Stimulated activated CD4-positive, alpha-beta T cell treated with anti-CD3 and anti-CD28 coated beads, Interleukin-15, amount 100 ng/mL, for 1 hour (primary cell): ENCODE measurements at places on chromosomes 4 and X.

DNA sequence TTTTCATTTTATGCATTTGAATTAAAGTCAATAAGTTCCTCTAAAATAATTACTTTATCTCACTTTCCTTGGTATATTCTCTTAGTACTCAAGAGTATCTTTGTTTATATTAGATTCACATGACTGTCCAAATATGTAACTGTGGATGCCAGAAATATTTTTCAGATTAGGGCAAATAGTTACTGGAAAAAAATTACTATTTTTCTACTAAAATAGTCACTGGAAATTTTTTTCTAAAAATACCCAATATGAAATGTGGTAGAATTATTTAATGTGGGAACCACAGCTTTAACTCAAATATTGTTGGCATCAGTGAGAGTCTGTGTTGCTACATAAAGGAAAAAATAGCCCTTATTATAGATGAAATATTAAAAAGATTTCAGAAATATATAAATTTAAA lies 70.4 kb upstream of the NMU start:
- DNase-seq = no peak

DNA sequence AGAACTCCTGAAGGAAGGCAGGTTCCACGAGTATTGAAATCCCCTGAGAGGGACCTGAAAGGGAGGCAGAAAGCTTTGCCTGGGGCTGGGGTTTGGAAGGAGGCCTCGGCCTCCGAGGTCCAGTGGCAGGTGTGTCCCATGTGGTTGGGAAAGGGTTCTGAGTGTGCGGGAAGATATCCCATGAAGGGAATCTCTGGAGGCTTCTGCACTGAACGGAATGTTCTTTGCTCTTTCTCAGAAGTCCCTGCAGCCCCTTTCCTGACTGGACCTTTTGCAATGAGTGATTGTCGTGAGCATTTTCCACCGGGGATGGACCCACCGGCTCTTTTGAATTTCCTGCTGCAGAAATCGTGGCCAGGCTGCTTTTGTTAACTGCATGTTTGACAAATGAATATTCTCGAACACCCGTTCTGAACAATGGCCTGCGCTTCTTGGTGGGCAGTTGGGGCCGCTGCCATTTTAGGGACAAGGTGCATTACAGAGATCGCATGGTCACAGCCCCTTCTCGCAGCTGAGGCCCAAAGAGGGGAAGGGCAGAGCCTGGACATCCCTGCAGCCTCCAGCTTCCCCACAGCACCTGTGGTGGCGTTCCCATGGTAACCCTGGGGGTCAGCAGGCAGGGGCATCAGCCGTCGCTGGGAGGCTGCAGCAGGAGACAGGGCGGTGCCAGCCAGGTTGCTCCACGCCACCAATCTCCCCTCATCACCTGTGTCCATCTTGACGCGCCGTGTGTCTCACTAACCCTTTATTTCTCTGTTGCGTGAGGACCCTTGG lies 18.3 kb upstream of the HTRA3 start:
- DNase-seq = no peak

DNA sequence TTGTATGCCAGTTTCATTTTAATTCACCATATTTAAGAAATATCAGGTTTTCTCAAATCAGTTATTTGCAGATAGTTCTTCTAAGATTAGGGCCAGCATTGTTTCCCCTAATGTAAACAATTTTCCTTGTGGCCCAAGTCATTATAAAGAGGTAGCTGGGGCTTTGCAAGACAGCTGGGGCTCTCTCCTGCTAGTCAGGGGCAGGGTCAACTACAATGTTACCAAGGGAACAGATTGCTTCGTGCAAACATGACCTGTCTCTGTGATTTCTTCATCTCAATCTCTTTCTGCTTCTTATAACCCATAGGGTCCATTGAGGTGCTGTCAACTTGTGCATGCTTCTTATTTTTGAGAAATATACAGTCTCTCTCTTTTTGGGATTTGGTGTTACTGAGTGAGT lies 12.1 kb downstream of the ARMCX6 start:
- no peak for DNase-seq

GRCh38 chr4:76628251-76628650 lies 193.2 kb downstream of the SHROOM3 start:
- DNase-seq = no peak

- no peak for DNase-seq
Measured at GRCh38 chr4:152509595-152510225, 26.2 kb downstream of the FBXW7 start.

GRCh38 chr4:53748328-53748772 lies 157.1 kb upstream of the LNX1 start:
- DNase-seq = no peak

DNA sequence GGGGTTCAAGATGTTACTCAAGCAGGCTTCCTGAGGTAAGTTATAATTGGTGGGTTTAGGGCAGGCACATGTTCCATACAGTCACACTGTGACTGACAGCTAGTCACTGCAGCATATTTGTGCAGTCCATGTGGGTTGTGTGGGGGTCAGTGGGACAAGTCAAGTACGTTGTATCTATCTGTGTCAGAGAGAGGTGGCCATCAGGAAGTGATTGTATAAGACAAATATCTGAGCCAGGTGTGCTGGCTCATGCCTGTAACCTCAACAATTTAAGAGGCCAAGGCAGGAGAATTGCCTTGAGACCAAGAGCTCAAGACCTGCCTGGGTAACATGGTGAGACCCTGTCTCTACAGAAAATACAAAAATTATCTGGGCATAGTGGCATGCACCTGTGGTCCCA lies 509.3 kb downstream of the CENPC start:
- DNase-seq = no peak

DNA sequence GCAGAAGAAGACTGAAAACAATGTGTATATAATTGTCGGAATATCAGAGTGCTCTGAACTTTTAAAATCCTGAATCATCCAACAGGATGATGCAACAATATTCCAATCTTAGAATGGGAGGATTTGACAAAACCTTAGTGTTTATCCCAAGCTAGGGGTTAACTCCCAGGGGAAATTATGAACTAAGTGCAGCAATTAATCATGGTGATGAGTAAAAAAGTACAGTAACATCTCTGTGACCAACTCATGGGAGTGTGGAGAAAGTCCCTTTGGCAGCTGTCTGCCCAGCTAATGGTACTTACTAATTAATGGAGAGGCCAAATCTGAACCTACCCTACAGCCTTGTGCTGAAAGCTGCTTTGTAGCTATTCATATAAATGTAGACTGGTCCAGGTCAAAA lies 257.6 kb upstream of the DDX53 start:
- no peak for DNase-seq

DNA sequence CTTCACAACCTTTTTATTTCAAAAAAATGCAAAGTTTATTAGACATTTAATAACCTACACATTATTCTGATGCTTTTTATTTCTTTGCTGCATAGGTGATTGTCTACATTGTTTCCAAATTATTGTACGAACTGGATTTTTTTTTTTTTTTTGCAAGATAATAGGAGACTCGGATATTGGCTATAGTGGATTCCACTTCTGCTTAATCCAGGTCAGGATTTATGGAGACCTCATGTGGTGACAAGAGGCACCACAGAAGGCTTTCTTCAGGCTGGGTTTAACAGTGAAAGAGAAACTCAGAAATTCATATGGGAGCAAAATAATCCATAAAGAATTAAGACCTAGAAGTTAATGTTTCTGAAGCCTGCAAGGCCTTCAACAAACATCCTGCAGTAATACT lies 2.4 kb upstream of the SLIT2 start:
- no peak for DNase-seq

GRCh38 chr4:98802770-98803198 lies 126.1 kb downstream of the EIF4E start:
- DNase-seq = no peak

GRCh38 chr4:1240721-1241465 lies 8.0 kb downstream of the CTBP1 start:
- DNase-seq = no peak

DNA sequence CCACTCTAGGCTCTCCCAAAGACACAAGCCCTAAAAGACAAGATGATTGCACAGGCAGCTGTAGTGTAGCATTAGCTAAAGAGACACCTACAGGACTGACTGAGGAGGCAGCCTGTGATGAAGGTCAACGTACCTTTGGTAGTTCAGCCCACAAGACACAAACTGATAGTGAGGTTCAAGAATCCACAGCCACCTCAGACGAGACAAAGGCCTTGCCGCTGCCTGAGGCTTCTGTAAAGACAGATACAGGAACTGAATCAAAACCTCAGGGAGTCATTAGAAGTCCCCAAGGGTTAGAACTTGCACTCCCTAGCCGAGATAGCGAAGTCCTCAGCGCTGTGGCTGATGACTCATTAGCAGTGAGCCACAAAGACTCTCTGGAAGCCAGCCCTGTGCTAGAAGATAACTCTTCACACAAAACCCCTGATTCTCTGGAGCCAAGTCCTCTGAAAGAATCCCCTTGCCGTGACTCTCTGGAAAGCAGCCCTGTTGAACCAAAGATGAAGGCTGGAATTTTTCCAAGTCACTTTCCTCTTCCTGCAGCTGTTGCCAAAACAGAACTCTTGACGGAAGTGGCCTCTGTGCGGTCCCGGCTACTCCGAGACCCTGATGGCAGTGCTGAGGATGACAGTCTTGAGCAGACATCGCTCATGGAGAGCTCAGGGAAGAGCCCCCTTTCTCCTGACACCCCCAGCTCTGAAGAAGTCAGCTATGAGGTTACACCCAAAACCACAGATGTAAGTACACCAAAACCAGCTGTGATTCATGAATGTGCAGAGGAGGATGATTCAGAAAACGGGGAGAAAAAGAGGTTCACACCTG lies 306.3 kb downstream of the ANK2 start:
- DNase-seq = peak; percentile 35

GRCh38 chrX:110836982-110837381 lies 41.4 kb upstream of the CHRDL1 start:
- no peak for DNase-seq

DNA sequence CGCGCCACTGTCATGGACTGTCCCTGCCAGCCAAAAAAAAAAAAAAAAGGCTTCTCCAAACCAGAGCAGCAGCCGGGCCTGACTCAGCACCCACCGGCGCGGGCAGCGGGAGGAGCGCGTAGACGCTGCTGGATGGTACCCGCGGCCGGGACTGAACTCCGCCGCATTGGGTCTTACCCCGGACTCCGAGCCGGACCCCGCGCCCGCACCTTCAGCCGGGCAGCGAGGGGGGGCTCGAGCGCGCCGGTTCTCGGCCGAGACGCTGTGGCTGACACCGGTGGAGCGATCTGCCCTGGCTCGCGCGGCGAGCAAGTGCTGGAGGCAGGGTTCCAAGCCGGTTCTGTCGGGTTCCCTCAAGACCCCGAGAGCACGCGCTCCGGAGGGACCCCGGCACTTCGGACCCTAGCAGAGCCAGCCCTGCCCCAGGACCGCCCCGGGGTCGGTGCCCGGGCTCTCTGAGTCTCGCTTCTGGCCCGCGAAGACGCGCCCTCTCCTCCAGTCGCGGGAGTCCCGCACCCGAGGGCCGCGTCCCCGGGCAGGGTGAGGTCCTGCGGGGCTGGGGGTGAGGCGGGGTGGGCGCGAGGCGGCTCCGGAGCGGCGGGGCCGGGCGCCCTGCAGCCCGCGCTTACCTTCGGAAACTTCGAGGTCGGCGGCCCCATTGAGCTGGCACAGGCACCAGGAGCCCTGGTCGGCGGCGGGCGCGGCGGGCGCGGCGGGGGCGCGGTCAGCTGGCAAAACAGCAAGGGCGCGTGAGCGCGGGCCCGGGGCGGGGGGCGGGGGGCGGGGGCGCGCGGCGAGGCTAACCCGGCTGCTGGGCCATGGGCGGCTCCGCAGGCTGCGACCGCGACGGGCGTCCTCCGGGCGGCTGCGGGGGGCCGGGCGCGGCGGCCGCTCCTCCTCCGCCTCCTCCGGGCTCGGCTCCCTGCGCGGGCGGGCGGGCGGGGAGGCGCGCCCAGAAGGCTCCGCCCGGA lies 11.8 kb upstream of the MAN2B2 start:
- DNase-seq = no peak

DNA sequence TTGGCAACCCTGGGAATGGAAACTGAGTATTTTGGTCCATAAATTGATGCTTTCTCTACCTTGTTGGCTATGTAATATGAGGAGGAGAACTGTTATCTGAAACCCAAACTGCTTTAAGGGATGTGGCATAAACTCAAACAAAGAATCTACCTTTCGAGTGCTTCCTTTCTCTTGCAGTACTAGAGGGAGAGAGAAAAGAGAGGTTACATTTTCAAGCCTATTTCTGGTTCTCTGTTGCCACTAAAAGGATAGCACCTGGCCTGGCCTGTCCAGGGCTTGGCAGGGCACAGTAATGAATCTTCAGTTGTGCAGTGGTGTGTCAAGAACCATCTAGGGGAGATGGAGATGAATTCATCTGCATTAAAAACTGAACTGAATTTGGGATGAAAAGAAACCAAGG lies 308.6 kb downstream of the PTTG2 start:
- DNase-seq = no peak

GRCh38 chr4:1348014-1348513 lies 1.1 kb downstream of the UVSSA start:
- no peak for DNase-seq

GRCh38 chr4:54662901-54663585 lies 5.3 kb downstream of the KIT start:
- DNase-seq = no peak

DNA sequence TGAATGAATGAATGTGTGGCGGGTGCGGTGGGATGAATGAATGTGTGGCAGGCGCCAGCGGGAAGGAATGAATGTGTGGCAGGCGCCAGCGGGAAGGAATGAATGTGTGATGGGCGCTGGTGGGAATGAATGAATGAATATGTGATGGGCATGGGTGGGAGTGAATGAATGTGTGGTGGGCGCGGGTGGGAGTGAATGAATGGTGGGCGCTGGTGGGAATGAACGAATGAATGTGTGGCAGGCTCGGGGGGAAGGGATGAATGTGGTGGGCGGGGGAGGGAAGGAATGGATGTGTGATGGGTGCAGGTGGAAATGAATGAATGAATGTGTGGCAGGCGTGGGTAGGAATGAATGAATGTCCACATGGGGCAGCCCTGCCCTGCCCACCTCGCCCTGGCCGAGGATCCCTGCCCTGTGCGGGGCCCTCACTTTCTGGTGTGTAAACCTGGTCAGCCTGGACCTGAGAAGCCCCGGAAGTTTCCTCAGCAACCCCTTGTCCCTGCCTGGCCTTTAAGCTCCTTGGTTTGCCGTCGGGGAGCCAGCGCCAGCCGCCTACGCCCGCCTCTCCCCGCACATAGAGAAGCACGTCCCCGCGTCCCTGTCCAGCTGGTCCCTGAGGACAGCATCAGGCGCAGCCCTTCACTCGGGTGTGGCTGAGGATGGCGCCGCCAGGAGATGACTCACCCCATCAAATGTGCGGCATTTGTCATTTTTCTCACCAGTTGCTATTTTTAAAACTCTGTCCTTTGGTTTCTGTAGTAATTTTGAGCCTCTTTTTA lies 112.8 kb upstream of the LRPAP1 start:
- DNase-seq = no peak

- no peak for DNase-seq
Measured at GRCh38 chr4:186931519-186931918, 207.9 kb upstream of the FAT1 start.

GRCh38 chr4:88147799-88148217 lies 10.6 kb downstream of the ABCG2 start:
- no peak for DNase-seq
